ENCODE measurements at places on chromosomes 2 and 18. TPM values are rescaled to one million over a fixed set of nuclear protein-coding genes. Genes with fewer than 3 reads are reported as not detected.

Gene CHRNG
- total RNA-seq = not detected

GRCh38 chr18:58212274-58212673, 168.2 kb downstream of the NEDD4L start:
- H3K4me3 ChIP-seq = no peak overlapping the region
- no peak for DNase-seq
- peak overlapping the region; percentile 10 for H3K27ac ChIP-seq
- H3K4me1 ChIP-seq = peaks cover 73% of the 10 kb centered on the region

DNA sequence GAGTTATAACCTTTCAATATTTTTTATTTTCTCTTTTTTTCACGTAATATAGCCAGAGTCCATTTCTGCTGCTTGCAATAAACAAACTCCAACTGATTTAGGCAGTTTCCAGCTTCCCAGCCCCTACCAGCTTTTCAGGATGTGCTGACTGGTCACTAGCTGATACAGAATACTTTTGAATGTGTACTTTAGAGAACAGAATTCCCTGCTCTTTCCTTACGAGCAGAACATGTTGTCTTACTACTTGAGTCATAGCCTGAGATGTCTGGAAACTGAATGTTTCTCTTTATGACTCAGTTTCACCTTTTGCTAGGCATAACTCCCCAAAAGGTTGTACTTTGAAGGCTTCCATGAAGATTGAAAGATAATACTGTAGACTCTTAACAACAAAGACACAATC, 44.5 kb upstream of the KCNE4 start:
- H3K4me1 ChIP-seq = no peaks in the 10 kb centered on the region
- no peak overlapping the region for H3K4me3 ChIP-seq
- no peaks in the 10 kb centered on the region for H3K27me3 ChIP-seq
- no peak for DNase-seq
- no peak overlapping the region for H3K27ac ChIP-seq
- H3K36me3 ChIP-seq = no peaks in the 10 kb centered on the region

GRCh38 chr2:201608021-201608420, 35.3 kb downstream of the TMEM237 start:
- no peak overlapping the region for H3K4me3 ChIP-seq
- H3K27me3 ChIP-seq = no peaks in the 10 kb centered on the region
- no peak overlapping the region for H3K27ac ChIP-seq
- peaks cover 11% of the 10 kb centered on the region for H3K36me3 ChIP-seq
- DNase-seq = no peak

Measured in WTC11 (cell line).